Thoracic aorta (tissue), 2 donors: ENCODE measurements at places on chromosomes 12 and 14. TPM values are rescaled to one million over a fixed set of nuclear protein-coding genes. Genes with fewer than 3 reads are reported as not detected.

Gene PLA2G1B
- not detected for total RNA-seq

GRCh38 chr12:112506513-112507166 is 87.9 kb downstream of the PTPN11 start:
- no peak for DNase-seq

DNA sequence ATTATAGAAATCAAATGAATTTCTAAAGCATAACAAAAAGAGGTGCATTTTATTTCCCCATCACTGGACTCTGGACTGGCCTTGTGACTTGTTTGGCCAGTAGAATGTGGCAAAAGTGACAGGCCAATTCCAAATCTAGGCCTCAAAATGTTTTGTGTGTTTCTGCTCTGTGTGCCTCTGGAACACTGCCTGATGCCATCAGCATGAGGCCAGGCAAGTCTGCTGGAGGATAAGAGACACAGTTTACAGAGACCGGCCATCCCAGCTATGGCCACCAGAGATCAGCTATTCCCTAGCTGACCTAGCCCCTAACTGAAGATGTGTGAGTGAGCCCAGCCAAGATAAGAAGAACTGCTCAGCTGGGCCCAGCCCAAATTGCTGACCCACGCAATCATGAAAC is 32.9 kb downstream of the ASCL1 start:
- no peak for DNase-seq

DNA sequence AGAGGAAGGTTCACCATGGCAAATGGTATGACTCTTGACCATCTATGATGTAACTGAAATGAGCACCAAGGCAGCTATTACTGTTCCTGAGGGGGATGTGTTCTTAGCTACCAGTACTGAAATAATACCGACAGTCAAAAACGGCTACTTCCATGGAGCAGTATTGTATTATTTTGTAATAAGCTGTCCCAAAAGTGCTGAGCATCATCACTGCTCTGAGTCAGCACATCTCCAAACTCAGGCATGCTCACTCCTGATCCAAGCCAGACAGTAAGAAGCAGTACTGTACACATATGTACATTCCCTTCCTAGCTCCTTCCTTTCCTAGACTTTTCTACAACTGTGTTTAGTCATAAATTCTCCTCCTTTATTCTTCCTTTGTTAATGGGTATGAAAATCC is 8.6 kb downstream of the VTI1B start:
- DNase-seq, result no peak

- DNase-seq, result no peak
Observed at GRCh38 chr12:9260931-9261330, 52.7 kb upstream of the PZP start.

DNA sequence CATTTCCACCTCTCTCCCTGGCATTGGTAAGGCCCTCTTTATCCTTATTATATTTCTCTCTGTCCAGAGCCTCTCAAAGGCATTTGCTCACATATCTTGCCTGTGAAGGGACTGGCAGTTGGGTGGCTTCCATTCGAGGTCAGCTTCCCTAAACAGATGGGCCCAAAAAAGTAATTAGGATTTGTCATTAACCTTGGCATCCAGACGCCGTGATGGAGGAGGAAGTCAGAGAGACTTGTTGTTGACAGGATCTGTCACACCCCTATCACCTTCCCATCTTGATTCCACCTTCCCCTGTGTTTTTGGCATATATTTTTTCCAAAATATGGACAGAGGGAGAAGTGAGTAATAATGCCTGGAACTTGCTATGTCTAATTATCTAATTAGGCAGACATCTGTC is 54.0 kb upstream of the OAS1 start:
- no peak for DNase-seq

GRCh38 chr14:60771117-60771516 is 36.6 kb downstream of the MNAT1 start:
- DNase-seq, result no peak
